ENCODE measurements at places on chromosomes 1 and 21.
A peak's percentile ranks its signal among the peaks of the same experiment; 100 is the strongest.

DNA sequence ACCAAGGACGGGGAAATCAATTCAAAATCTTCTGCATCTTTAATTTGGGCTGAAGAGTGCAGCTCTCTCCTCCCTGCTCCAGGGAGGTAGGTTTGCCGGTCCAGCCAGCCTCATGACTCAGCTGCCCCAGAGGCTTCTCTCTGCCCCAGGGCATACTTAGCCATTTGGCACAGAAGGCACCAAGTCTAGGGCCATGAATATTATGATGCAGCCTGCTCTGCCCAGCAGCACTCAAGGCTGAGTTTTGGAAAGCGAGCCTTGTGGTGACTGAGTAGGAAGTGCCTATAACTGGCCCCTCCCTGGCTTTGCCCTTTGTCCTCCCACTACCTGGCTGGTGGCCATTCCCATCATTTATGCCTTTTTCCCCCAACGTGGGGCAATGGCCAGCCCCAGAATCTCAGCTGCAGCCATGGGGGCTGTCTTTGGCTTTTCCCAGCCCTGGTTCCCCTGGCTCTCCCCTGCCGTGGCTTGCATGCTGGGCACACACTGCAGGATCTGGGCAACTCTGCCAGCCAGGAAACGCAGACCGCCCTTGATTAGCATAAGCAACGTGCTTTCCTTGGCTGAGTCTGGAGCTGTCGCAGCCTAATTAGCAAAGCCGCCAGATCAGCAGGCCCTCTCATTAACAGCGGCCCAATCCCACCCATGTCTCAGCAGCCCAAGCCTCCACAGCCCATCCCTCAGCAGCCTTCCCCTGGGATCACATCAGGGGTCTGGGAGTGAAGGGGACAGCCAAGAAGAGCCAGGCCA, 258.6 kb upstream of the TMEM51 start:
- peak; percentile 51 for DNase-seq

GRCh38 chr1:212236664-212237220, 48.5 kb upstream of the PPP2R5A start:
- DNase-seq, result no peak

- no peak for DNase-seq
Observed at GRCh38 chr1:38062361-38063288, 16.0 kb upstream of the POU3F1 start.

DNA sequence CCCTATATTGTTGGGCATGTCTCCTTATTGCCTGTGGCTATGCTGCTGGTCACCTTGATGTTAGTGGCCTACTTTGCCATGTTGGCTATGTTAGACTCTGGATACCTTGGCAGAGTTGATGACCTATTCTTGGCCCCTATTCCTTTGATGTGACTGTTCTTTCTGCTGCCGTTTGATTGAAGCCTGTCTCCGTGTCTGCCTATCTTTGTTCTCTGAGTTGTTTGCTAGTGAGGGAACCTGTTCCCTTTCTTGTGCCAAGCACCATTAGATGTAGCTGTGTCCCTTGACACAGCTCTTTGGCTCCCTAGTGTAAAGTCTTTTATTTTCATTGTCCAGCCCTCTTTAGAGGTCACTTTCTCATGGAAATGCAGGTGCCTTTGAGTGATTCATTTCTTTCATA, 28.7 kb upstream of the PAPPA2 start:
- DNase-seq, result no peak

- DNase-seq, result no peak
Observed at GRCh38 chr1:185426848-185427247, 109.8 kb upstream of the IVNS1ABP start.

DNA sequence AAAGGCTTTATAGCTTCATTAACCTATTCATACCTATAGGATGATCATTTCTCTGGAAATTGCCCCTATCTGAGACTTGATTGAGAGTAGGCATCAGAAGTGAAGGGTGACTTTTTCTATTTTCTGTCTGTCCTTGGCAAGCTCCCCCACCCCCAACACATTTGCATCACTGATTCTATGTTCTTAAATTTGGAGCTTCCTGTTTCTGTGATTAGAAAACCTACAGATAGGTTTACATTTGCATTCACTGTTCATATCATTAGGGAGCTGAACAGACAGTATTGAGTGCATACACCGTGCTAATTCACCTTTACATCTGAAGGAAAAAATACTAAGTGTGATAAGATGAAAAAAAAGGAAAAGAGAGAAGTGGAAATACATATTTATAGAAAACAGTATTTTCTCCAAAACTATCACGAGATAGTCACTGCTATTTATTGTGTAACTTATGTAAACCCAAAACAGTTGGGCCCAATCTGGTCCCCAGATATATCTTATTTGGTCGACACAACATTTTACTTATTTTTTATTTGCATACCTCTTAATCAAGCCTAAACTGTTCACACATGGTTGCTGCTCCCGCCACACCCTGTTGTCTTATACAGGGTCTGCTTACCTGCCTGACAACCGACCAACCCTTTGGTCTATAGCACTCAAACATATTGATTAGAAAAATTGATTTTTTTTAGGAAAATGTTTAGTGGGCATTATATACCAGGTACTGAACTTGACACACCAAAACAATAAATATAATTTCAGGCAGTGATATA, 218.8 kb downstream of the NTNG1 start:
- DNase-seq, result no peak

GRCh38 chr1:74388855-74389254, 123.6 kb downstream of the LRRC53 start:
- no peak for DNase-seq

- DNase-seq, result no peak
Observed at GRCh38 chr1:177010211-177010825, 154.2 kb downstream of the ASTN1 start.

DNA sequence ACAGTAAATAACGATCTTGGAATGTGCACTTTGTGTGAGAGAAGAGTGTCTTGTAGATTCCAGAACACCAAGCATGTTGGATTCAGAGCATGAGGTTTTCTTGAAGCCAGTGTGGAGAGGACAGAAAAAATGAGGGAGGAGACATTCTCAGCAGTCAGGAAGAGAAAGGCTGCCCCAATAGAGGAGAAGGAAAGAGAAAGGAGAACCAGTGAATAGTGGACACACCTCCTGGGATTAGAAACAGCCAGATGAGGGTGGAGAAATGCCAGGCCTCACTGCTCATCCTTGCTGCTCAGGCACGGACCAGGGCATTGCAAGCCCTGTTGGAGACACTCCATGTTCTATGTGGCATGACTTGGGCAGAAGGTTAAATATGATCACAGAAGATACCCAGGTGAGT, 69.0 kb upstream of the KAZN start:
- DNase-seq, result no peak

- DNase-seq, result no peak
Observed at GRCh38 chr1:234589854-234590620, 19.9 kb downstream of the IRF2BP2 start.

DNA sequence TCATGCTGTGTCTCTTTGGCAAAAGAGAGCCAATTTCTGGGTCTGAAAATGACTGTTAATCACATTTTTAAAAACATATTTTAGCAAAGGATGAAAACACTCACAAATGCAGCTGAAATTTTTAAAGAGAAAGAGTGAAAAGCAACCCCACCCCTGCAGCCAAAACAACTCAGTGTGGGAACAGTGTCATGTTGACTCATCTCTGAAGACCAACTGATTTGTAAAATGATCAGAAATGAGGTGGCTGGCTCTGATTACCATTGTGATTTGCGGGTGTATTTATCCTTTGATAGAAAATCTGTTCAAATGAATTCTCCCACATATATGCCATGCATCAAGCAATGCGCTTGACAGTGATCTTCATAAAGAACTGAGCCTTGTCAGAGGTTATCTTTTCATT, 287.0 kb upstream of the ESRRG start:
- no peak for DNase-seq

DNA sequence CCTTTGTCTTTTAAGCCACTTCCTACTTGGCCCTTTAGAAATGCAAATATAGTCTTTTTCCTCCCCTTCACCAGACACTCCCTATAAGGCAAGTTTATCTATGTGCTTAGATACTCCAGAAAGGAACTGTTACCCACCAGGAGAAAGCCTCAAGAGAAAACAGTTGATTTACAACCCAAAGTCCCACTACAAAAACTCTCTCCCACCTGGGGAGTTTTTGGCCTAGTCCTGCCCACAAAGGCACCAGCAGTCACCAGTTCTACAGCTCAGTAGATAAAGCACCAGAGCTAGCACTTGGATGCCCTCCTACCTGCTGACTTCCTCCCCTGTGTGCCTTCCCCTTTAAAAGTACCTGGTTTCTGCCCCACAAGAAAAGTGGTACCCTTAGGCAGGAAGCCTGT, 27.7 kb upstream of the HAO2 start:
- DNase-seq, result no peak

DNA sequence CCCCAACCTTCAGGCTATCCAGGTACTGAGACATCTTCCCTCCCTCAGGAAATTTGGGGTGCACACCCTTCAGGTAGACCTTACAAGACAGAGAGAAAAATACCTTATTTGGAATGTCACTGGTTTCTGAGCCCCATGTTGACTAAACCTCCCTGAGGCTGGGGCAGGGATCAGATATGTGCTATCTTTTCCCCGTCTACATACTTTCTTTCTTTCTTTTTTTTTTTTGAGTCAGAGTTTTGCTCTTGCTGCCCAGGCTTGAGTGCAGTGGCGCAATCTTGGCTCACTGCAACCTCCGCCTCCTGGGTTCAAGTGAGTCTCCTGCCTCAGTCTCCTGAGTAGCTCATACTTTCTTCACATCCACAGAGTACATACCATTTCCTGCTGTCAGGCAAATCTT, 1.6 kb downstream of the CYB5R1 start:
- DNase-seq, result no peak

All from hippocampal formation (tissue), 2 donors.